ENCODE measurements at places on chromosomes 7 and 10.
A peak's percentile ranks its signal among the peaks of the same experiment; 100 is the strongest.

- DNase-seq = no peak
These were observed 415.6 kb upstream of the NPVF start for GRCh38 chr7:25643770-25644394.

GRCh38 chr10:43249151-43249961 is 17.5 kb downstream of the RASGEF1A start:
- no peak for DNase-seq

GRCh38 chr10:14050598-14050997 is 280.1 kb downstream of the FRMD4A start:
- no peak for DNase-seq

GRCh38 chr10:66929375-66929774 is 3.5 kb downstream of the LRRTM3 start:
- DNase-seq = no peak

- DNase-seq = peak; percentile 53
These were observed 38.3 kb upstream of the TOMM7 start for GRCh38 chr7:22860784-22861482.

DNA sequence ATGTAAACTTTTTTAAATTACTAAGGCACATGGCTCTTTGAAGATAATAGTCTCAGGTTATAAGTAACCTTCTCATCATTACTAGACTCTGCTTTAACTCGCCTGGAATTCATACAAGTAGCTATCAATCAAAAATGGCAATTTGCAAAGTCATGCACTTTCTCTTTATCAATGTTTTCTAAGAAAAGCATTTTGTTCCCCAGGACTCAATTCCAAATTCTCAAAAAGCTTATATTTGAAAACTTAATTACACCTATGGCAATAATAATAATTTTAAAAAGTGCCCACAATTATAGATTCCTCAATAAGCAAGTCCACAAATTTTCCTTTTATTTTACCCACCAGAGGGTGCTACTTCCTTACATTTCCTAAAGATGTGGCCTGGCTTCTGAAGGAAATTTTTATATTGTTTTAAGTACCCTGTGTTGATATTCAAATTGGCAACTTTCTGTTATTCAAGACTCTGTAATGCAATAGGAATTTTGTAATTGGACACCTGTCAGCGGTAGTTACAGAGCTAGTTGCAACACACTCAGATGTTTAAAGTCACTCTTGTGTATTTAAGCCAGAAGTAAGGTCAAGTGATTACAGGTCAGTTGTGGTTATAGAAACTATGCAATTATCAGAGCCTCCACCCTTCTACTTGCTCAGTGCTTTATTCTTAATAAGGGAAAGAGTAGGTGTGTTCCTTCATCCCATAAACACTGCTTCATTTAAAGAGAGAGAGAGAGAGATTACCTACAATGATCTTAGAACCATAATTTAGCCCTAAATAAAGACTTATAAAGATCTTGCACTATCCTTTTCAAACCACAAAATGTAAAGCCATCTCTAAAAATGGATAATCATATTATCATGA is 47.1 kb upstream of the HYAL4 start:
- peak; percentile 63 for DNase-seq

DNA sequence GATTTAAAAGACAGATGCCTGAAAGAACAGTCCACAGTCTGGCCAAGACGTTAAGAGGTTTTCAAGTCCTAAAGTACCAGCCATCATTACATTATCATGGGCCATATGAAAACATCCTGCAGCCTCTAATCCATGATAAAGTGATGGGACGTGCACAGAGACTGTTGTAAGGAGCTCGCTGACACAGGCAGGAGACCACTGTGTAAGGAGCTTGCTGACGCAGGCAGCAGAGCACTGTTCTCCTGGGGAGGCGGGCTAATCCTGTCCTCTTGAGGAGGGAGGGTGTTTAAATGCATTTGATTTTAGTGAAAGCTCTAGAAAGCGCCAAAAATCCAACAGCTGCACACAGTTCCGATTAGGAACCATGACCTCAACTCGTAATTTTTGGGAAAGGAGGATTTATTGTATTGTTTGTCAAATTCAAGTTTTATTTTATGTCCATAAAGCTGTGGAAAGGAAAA is 16.9 kb downstream of the SVIL start:
- DNase-seq = no peak

Measured in fibroblast of gingiva (primary cell).